ENCODE measurements at places on chromosomes 2 and 18.

DNA sequence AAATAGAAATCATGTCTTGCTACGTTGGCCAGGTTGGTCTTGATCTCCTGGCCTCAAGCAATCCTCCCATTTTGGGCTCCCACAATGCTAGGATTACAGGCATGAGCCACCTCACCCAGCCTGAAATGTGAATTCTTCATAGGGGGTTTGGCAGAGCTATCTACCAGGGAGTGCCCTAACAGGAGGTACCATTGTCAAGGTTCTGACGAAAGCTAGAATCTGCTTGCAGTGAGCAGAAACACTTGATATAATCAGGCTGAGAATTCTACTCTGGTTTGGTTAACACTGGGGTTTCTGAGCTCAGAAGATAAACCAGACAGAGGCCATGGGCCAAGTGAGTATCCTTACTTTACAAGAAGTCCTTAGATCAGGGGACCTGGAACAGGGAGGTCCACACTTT is 7.2 kb upstream of the LAMA3 start:
- DNase-seq = no peak

GRCh38 chr2:48380989-48381625 is 148.8 kb upstream of the STON1 start:
- DNase-seq = no peak

GRCh38 chr2:53964257-53964952 is 6.4 kb downstream of the PSME4 start:
- no peak for DNase-seq

DNA sequence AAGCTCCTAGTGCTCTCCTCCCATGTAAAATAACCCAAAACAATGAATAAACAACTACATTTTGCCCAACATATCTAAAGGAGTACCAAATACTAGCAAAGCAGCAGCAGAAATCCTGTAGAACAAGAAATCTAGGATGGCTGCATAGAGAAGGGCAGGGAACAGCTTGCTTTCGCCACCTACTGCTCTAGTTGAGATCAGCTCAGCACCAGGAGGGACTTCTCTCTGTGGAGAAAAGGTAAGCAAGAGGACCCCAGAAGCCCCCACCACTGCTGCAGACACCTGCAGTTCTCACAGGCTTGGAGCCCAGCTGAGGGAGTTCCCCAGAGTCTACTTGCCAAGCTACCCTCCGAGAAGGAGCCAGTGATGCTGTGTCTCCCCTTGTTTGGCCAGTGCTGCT is 243.0 kb upstream of the CHST9 start:
- DNase-seq = no peak
